ENCODE measurements at places on chromosomes 16 and 17.
A peak's percentile ranks its signal among the peaks of the same experiment; 100 is the strongest.

GRCh38 chr16:50588276-50588675 lies 40.1 kb downstream of the NKD1 start:
- no peak for DNase-seq

- no peak for DNase-seq
Observed at GRCh38 chr17:42537156-42537805, 1.2 kb downstream of the NAGLU start.

DNA sequence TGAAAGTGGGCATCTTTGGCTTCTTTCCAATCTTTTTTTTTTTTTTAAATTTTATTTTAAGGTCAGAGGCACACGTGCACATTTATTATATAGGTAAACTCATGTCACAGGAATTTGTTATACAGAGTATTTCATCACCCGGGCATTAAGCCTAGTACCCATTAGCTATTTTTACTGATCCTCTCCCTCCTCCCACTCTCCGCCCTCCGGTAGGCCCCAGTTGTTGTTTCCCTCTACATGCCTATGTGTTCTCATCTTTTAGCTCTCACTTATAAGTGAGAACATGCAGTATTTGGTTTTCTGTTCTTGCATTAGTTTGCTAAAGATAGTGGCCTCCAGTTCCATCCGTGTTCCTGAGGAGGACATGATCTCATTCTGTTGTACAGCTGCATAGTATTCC lies 108.5 kb downstream of the CYB561 start:
- DNase-seq = no peak

DNA sequence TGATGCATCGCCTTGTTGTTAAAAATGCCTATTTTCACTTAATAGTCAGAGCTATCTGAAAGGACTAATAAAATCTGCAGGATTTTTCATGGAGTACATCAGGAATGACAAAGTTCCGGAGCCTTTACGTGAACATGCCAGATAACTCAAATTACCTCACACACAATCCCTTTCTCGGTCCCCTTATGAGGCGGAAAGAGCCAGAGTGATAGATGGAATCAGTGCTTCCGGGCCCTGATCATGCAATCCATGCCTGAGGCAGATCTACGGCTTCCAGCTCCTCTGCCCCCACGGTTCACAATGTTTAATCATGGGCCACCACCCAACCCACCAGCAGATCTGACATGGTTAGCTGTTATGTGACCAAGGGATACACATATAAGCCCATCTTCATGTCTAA lies 17.0 kb downstream of the VPS53 start:
- DNase-seq = no peak

DNA sequence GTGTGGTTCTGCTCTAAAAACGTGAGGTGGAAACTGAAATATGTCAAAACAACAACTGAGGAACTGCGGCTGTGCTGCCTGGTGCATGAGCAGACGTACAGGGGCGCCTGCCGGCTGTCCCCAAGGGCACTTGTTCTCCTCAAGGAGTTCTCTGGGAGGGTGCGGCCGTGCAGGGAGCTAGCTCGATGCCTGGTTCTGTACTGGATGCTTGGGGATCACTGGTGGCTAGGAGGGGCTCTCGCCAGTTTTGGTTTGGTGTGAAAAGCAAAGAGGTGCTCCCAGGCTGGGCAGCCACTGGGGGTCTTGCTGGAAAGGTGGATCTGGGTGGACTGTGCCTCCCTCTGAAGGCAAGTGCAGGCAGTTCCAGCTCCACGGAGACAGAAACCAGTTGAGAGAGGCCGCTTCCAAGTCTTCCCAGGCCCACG lies 41.9 kb upstream of the ATP2A3 start:
- no peak for DNase-seq

DNA sequence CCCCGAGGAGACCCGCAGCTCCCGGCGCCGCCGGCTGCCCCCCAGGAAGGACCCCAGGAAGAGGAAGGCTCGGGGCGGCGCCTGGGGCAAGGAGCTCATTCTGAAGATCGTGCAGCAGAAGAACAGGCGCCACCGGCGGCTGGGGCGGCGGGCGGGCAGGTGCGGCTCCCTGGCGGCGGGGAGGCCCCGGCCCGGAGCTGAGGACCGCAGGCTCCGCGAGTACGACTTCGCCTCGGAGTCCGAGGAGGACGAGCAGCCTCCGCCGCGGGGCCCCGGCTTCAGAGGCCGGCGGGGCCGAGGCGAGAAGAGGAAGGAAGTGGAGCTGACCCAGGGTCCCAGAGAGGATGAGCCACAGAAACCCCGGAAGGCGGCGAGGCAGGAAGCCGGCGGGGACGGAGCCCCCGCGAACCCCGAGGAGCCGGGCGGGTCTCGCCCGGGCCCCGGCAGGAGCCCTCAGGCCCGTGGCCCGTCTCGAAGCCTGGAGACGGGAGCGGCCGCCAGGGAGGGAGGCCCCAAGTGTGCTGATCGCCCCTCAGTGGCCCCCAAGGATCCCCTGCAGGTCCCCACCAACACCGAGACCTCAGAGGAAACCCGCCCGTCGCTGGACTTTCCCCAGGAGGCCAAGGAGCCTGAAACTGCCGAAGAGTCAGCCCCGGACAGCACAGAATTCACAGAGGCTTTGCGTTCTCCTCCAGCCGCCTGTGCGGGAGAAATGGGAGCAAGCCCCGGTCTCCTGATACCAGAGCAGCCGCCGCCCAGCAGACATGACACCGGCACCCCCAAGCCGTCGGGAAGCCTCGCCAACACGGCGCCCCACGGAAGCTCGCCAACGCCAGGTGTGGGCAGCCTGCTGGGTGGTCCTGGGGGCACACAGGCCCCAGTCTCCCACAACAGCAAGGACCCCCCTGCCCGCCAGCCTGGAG lies 22.3 kb upstream of the ZFPM1 start:
- DNase-seq = peak; percentile 29

- no peak for DNase-seq
Observed at GRCh38 chr16:88458039-88458772, 5.1 kb downstream of the ZFPM1 start.

DNA sequence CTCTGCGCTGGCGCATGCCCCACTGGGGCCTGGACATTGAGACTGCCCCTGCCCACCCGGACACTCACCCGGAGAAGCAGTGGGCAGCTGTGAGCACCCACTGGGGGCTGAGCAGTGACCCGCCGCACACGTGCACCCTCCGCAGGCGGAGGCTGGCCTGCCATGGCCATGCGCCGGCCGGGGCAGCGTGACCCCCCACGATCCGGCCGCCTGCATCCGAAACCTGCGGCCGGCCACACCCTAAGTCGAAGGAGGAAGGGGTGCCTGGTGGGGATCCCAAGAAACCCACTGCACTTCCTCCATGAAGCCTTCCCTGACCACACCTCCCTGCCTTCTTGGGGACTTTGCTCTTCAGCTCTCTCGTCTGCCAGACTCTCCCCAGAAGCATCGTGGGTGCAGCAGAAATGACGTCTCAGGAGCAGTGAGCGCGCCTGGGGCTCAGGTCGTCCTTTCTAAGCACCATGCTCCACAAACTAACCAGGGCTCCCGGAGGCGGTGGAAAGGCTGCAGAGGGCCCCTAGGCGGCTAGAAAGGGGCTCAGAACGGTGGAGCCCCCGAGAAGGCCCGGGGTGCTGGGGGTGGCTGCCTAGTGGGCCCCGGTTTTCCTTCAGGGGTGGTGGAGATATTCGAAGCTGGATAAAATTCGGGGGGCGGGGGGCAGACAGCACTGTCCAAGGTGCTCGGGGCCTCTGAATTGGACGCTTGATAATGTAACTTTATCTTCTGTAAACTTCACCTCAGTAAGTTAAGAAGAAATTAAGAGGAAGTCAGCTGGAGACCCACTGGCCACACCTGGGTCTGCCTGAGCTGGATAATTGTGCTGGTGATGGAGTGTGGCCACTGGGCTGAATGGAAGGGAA lies 1.5 kb downstream of the TPSG1 start:
- no peak for DNase-seq

DNA sequence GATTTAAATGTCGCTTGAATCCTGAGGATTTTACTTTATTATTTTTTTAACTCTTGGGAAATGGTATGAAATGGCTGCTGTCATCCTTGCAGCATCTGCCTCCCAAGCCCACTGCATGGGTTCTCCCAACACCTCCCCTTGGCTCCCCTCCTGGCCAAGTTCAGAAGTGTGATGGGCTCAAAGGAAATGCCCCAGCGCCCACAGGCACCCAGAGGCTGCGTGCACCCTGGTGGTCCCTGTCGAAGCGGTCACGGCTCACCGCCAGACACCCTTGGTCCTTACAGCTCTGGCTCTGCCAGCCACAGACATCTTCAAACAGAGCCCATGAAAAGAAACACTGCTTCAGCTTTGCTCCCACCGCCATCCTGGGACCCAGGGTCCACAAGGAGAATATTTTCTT lies 334.7 kb downstream of the SOX9 start:
- DNase-seq = no peak

DNA sequence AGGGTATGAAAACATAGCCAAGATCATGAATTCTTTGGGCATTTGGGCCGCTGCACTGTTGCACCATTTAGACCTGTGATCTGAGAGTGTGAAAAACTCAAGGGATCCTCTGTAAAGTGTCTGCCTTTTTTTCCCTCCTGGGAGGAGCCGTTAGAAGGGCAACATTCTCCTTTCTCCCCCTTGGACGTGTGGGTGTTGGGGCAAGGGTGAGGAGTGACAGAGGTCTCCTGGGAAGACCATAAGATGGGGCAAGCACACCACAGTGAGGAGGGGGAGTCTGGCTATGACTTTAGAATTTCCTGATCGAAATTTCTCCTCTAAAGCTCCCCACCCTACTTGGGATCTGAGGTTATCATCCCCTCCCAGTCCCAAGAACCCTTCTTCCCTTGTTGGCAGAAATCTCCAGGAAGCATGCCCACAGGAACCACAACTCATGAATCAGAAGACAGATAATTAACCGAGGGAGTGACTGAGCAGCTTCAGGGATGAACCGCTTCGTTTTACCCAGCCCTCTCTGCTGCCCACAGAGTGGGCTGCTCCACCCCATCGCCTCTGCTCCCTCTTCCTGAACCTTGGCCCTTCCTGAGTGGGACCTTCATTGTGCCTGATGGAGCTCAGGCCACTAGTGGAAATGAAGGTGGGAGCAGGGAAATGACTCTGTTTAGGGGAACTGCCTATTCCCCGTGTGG lies 4.2 kb downstream of the ITGB3 start:
- DNase-seq = no peak

GRCh38 chr17:37219876-37220606 lies 155.7 kb upstream of the C17orf78 start:
- no peak for DNase-seq

All from body of pancreas (tissue), 4 donors.